ENCODE measurements at places on chromosomes 13 and 19.

DNA sequence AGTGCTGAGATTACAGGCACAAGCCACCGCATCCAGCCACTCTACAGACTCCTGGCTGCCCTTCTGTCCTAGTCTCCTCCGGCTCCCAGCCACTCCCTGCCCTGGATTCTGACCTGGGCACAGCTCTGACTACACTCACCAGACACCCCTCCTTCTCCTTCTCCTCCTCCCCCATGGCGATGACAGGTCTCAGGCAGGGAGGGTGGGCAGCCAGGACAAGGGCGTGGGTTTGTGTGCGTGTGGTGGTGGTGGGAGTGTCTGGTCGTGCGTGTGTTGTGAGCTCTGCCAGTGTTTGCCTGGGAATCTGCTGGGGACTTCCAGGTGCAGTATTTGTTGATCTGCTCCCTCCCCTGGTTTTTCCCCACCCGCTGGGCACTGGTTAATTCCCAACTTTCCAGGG is 3.0 kb upstream of the NCCRP1 start:
- no peak for DNase-seq

DNA sequence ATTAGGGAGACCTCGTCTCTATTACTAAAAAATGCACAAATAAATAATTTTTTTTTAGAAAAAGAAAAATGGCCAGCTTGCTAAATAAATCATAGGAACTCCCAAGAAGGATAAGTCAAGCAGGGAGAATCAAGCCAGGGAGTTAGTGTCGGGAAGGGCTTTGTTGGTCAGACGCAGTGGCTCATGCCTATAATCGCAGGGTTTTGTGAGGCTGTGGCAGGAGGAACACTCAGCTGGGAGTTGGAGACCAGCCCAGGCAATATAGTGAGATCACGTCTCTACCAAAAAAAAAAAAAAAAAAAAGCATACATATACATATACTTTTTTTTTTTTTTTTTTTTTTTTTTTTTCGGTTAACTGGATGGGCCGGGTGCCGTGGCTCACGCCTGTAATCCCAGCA is 9.0 kb downstream of the NACC1 start:
- no peak for DNase-seq

- peak; percentile 81 for DNase-seq
These were observed 659 bp downstream of the ERF start for GRCh38 chr19:42254089-42254849.

DNA sequence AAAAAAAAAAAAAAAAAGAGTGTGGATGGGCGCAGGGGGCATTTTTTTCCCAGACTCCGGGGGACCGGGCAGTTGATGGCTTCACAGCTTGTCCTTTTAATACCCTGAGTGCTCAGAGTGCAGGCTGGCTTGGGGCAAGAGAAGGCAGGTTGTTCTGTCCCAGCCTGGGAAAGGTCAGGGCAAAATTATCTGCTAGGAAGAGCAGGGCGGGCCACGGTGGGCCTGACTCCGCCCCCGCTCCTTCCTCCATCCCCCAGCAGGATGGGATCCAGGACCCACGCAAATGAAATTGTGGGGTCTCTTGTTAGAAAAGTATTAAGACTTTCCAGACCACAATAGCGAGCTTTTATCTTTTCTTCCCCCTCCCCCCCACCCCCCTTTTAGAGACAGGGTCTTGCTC is 70.7 kb downstream of the PTPRS start:
- DNase-seq: no peak

DNA sequence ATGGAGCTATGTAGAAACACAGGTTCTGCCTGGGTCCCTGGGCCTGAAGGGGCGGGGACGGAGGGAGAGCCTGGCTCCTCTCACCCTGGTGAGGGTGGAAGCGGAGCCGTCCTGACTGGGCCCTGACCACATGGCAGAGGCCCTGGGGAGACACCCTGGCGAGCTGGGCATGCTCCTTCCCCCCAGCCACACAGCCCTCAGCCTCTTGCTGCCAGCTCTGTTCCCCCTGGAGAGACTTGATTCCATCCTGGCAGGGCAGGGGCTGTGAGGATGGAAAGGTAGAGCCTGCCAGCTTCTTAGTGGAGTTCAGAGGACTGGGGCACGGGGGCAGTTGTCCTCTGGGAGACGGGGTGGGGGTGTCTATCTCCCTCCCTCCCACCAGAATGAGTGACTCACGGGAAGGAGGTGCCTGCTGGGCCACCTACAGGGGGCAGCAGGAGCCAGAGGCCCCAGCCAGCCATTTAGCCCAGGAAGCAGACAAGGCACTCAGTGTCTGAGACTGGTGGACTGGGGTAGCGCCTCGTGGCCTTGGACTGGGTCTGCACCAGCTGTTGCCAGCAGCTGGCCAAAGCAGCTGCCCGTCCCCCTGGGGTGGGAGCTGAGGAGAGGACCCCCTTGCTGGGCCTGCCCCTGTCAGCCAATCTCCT is 22.8 kb upstream of the RNF17 start:
- DNase-seq: no peak

- no peak for DNase-seq
These were observed 5.7 kb downstream of the MCF2L start for GRCh38 chr13:112974671-112975070.

DNA sequence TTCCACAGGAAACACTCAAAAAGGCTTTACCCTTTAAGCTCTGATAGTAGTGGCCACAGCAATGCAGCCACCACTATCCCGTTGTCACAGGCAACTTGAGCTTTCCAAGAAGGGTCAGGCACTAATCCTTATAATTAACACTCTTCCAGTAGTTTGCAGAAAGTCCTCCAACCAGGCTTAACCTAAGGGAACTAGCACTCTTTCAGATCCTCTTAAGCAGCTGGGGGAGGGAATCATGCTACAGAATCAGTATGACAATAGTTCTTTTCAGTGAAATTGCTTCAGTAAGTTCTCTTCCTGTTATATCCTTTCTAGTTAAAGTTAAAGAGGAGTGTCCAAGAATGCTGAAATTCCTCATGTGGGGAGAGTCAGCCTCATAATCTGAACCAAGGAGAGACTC is 82.2 kb downstream of the TNFSF11 start:
- no peak for DNase-seq

- no peak for DNase-seq
These were observed 99.9 kb upstream of the FAM216B start for GRCh38 chr13:42681326-42682100.

DNA sequence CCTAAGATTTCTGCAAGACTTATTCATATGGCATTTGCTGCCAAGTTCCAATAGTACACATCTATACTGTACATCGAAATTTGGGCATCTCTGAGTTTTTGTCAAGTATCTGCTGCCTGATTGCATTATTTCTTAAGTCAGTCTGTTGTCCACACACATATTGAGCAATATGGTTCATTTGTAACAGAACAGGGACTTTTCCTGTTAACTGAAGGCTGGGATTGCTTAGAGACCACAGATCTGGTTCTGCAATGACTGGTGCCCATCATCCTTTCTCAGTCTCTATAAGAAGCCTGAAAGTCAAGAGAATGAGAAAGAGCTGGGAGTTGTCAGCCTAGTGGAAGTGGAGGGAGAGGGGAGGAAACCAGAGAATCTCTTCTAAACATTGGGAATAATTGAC is 22.5 kb upstream of the MYCBP2 start:
- no peak for DNase-seq

- DNase-seq: peak; percentile 11
These were observed 872 bp downstream of the HOMER3 start for GRCh38 chr19:18939922-18940768.

- no peak for DNase-seq
These were observed 26.5 kb downstream of the SH3GL1 start for GRCh38 chr19:4373601-4374497.

- DNase-seq: no peak
These were observed 294.7 kb downstream of the DCLK1 start for GRCh38 chr13:35836446-35836845.

- DNase-seq: no peak
These were observed 10.3 kb downstream of the RAB8A start for GRCh38 chr19:16121967-16122366.

- no peak for DNase-seq
These were observed 49.3 kb downstream of the DLEU7 start for GRCh38 chr13:50794226-50794625.

- peak; percentile 46 for DNase-seq
These were observed 6.4 kb downstream of the GNA15 start for GRCh38 chr19:3142292-3142670.

GRCh38 chr19:58387338-58388174 is 487 bp downstream of the RPS5 start:
- no peak for DNase-seq

GRCh38 chr13:111575719-111576118 is 255.3 kb downstream of the TEX29 start:
- no peak for DNase-seq
